Activated naive CD4-positive, alpha-beta T cell treated with anti-CD3 and anti-CD28 coated beads, Interleukin-2, amount 50 U/mL, for 16 hours (primary cell): ENCODE measurements at places on chromosomes 12 and 14.

GRCh38 chr14:101865288-101865687, 99.1 kb upstream of the DYNC1H1 start:
- DNase-seq, result no peak

- no peak for DNase-seq
Measured at GRCh38 chr14:21534576-21534975, 8.4 kb upstream of the SALL2 start.

- no peak for DNase-seq
Measured at GRCh38 chr12:102005256-102005655, 56.5 kb downstream of the WASHC3 start.

DNA sequence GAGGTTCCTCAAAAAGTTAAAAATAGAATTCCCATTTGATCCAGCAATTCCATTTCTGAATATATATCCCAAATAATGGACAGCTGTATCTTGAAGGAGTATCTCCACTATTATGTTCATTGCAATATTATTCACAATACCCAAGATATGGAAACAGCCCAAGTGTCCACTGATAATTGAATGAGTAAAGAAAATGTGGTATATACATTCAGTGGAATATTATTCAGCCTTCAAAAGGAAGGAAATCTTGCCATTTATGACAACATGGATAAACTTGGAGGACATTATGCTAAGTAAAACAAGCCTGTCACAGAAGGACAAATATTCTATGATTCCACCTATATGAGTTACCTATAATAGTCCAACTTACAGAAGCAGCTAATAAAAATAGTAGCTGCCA, 979.0 kb downstream of the SLC6A15 start:
- DNase-seq, result no peak

DNA sequence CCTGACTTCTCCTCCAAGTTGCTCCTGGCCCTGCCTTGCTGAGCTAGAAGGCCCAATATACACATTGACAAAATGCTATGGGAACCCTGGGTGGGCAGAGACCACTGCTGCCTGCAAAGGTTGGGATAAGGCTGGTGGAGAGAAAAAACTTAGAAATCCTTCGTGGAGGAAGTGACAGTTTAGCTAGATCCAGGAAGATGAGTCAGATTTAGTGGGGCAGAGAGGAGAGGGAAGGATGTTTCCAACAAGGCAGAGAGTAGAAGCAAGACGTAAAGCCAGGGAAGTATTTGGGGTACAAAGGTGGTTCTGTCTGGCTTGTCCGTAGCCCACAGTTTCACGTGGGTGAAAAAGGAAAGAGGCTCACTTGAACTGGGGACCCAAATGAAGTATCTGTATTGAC, 69.0 kb upstream of the CLMN start:
- no peak for DNase-seq

DNA sequence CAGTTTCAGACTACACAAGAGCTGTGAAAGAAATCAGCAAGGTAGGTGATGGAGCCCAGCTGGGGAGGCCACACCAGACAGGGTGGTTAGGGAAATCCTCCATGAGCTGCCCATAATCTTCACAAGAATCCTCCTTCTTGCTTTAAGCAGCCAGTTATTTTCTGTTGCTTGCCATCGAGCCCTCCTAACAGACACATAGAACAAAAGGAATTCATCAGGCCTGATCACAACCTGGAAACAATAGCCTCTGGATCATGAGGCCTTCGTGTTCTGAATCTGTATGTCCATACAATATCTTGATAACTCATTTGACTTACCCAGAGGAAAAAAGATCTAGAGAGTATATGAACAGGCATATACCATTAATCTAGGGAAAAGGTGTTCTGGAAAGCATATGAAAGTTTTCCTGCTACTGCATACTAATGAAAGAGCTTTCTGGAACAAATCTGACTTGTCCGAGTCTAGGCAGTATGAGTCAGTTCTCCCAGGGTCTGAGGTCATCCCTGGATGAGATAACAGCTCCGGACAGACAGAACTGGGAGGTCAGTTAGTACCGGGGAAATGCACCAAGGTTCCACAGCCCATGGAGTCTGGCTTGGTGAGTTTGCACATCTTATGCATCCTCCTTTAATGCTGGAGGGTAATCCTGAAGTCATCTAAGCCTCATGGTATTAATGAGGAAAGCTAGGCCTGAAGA, 52.8 kb upstream of the ELK3 start:
- no peak for DNase-seq

DNA sequence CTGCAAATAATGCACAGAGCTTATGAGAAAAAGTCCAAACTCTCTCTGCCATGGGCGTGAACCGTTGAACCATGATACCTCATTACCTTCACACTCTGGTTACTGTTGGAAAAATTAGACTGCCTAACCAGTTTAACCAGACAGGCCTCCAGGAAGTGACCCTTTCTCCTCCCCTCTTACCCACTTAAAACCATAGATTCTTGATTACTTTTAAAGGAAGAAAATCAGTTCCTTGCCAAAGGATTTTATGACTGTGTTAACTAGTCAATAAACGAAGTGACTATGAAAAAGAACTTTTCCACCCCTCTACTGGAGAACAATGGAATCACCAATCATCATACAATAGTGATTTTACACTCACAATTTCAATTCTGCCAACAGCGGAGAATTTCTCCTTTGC, 254.0 kb upstream of the ATP2B1 start:
- DNase-seq, result no peak

DNA sequence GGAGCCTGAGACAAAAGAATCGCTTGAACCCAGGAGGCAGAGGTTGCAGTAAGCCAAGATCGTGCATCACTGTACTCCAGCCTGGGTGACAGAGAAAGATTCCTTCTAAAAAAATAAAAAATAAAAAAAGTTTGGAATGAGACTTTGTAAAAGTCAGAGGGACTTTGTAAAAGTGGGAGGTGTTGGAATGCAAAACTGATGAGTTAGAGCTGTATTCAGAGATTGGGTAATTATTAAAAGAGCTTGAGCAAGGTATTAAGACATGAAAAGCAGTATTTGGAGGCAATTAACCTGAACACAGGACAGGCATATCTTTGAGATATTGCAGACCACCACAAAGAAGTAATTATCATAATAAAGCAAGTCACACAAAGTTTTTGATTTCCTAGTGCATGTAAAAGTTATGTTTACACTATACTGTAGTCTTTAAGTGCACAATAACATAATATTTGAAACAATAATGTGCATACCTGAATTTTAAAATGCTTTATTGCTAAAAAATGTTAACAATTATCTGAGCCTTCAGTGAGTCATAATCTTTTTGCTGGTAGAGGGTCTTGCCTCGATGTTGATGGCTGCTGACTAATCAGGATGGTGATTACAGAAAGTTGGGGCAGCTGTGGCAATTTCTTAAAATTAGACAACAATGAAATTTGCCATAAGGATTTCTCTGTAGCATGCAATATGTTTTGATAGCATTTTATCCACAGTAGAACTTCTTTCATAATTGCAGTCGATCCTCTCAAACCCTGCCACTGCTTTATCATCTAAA, 33.1 kb downstream of the PHLDA1 start:
- DNase-seq, result no peak

GRCh38 chr12:55818140-55818728, 393 bp downstream of the ORMDL2 start:
- no peak for DNase-seq

GRCh38 chr14:104178279-104178678, 39.9 kb downstream of the KIF26A start:
- no peak for DNase-seq

GRCh38 chr12:103334466-103334865, 161.3 kb downstream of the C12orf42 start:
- DNase-seq, result no peak

- DNase-seq, result no peak
Measured at GRCh38 chr14:73145371-73145770, 9.1 kb downstream of the PSEN1 start.

- DNase-seq, result peak; percentile 16
Measured at GRCh38 chr12:81758421-81759189, 545 bp downstream of the PPFIA2 start.

DNA sequence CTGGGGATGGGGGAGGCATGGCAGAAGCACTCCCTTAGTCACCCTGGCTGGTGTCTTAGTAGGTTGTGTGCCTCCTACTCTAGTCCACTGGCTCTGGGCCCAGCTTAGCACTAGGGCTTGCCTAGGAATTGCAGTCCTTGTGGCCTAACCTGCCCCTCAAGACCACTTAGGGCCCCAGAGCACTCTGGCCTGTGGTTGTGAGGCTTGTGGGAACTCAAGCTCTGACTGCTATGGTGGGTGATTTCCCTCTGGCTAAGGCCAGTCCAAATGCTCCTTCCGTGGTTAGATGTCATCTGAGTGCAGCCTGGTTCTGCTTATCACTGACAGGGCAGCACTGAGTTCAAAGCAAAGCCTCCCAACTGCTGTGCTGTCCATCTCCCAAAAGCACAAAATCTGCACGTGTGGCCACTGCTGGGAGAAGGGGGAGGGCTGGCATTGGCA, 20.2 kb downstream of the FGD4 start:
- no peak for DNase-seq

DNA sequence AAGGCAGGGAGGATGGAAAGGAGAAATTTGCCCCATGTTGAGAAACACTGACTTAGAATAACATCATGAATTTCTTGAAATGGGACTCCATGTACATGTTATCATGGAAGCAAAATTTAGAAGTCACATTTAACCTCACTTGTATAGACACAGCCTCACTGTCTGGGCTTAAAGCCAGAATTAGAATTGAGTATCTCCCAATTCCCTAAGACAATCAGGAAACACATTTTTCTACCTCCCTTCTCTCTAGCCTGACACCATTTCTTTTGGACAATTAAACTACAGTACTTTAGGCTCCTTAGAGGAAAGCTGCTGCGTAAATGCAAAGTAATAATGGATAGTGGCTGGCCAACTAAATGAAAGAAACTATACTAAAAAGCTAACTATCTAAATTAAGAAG, 795.5 kb downstream of the C12orf50 start:
- no peak for DNase-seq

DNA sequence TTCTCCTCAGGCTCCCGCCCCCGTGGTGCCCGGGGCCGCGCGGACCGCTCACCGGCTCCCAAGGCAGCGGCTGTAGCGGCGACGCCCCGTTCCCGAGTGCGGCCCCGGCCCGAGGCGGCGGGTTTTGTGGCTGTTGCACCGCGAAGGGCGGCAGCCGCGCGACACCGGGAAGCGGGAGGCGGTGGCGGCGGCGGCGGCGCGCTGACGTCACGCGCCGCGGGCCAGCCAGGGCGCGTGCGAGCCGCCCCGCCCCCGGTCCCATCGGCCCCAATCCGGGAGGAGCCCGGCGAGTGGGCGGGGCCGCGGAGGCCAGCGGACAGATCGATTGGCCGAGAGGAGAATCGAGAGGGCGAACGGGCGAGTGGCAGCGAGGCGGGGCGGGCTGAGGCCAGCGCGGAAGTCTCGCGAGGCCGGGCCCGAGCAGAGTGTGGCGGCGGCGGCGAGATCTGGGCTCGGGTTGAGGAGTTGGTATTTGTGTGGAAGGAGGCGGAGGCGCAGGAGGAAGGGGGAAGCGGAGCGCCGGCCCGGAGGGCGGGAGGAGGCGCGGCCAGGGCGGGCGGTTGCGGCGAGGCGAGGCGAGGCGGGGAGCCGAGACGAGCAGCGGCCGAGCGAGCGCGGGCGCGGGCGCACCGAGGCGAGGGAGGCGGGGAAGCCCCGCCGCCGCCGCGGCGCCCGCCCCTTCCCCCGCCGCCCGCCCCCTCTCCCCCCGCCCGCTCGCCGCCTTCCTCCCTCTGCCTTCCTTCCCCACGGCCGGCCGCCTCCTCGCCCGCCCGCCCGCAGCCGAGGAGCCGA, at the start of gene YY1:
Gene YY1 (plus strand): TSS at position 726 of the 792 bp plus-strand sequence. CDS start 101 bp downstream, outside the sequence.
- DNase-seq, result peak; percentile 100

DNA sequence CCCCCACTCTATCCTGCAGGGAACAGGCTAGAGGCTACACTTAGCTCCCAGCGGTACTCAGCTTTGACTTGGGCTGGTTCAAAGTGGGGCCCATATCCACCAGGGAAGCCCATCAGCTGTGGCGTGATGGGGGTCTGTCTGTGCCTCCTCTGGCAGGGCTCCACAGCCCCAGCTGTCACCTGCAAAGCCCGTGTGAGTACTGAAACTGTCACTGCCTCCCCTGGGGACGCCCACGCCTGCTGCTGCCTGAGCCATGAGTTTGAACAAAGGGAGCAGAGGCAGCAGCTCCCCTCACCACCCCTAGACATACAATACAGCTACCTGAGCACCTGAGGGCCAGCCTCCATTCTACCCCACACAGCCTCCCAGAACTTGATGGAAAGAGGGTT, 5.0 kb downstream of the REM2 start:
- DNase-seq, result peak; percentile 79

GRCh38 chr14:93113678-93114067, 2.1 kb downstream of the ITPK1 start:
- no peak for DNase-seq

DNA sequence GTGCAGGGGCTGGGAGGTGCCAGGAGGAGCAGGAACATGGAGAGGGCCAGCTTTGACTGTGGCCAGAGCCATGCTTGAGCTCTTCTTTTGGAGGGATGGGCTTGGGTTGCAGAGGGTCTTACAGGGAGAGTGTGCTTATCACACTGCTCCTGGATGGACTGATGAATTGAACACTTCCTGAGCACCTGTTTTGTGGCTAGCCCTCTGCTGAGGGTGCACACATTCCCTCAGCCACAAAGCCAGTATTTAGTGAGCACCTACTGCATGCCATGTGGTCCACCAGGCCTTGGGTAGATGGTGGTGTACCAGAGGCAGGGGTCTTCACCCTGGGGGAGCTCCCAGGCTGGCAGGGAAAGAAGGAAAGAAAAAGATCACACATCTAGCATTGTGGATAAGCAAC, 118.9 kb downstream of the SLC25A47 start:
- DNase-seq, result no peak

DNA sequence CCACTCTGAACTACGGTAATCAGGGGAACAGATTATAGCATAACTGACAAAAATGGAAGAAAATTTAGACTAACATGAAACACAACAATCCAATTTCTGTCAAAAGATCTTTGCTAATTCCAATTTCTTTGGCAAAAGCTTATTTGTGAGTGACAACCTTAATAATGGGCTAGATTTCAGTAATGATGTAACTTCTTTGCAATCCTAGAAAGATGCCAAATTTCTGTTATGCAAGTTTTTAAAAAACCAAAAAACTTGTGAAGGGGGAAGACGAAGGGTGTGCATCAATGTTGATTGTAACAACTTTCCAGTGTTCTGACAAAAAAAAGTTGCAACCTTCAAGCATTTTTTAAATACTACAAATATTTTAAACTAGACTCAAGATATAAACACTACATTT, 59.9 kb downstream of the DICER1 start:
- no peak for DNase-seq

DNA sequence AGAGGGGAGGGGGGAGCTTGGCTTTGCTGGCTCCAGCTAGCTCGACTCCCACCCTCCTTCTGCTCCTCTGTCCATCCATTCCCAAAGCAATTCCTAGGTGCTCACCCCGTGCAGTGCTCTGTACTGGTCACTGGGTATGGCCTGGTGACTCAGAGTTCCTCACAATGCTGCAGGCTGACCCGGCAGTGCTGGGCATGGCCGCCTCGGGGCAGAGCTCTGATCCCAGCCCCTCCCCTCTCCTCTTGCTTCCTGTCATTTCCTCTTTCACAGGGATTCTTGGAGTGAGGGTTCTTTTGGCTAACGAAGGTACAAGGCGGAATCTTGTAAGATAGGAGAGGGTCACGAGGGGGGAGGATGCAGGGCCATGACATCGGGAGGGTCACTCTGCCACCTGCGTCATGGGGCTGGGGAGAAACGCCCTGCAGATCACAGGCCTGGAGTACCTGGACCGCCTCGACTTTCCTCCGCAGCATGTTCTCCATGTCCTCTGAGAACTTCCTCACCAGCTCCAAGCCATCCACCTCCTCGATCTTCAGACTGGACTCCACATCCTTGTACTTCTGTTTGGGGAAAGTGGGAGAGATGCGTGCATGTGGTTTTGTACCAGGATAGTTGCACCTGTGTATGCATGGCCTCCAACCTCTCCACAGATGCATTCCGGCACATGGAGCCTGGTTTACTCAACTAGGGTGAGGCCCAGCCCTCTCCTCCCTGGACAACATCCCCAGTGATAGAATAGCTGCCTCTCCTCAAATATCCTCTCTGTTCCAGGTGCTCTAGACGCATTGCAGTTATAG, 5.7 kb downstream of the CACNA2D4 start:
- no peak for DNase-seq
